BJ (cell line): ENCODE measurements at places on chromosomes 11 and 22. TPM values are rescaled to one million over a fixed set of nuclear protein-coding genes. Genes with fewer than 3 reads are reported as not detected.

DNA sequence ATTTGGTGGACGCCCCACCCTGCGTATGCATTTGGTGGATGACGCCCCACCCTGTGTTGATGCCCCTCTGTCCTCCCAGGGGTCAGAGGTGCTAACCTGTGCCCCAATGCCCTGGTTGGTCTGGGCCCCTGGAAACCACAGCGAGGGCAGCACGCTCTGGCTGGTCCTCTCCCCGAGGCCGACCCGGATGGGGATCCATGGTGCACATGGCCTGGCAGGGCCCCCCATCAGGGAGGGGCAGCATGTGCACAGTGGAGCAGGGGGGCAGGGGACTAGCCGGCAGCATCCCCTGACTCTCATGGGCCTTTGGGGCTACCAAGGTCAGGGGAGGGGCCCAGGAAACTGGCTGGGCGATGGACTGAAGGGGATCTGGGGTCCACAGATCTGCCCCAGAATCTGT, 7.6 kb upstream of the MUC5AC start:
- no peak for DNase-seq

Gene CRYBB2
- polyA plus RNA-seq = 0.92 and 1.3 TPM in 2 replicates

Gene PGR
- polyA plus RNA-seq = not detected in 2 replicates

DNA sequence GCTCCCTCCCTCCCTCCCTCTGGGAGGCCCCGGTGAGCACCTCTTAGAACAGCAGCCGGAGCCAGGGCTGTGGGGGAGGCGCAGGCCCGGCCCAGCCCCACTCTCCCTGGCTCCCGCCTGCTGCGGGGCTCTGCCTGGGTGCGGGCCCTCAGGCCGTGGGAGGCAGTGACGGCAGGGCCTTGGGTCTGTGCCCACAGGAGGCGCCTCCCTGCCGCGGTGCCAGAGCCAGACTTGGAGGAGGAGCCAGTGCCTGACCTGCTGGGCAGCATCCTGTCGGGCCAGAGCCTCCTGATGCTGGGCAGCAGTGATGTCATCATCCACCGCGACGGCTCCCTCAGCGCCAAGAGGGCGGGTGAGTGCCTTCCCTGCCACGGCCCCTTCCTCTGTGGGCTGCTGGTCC, 9.5 kb downstream of the IRF7 start:
- no peak for DNase-seq

DNA sequence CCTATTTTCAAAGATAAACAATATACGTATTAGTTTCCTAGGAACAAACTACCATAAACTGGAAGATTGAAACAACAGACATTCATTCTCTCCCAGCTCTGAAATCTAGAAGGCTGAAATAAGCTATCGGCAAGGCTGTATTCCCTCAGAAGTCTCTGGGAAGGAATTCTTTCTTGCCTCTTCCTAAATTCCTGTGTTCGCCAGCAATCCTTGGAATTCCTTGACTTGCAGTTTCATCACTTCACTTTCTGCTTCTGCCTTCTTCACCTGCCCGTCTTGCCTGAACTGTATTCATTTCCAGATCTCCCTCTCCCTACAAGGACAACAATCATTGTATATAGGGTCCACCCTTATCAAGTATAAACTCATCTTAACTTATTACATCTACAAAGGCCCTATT, 17.7 kb upstream of the PRDM10 start:
- no peak for DNase-seq

GRCh38 chr11:125569915-125570621, 791 bp downstream of the EI24 start:
- no peak for DNase-seq

Gene IL17REL
- not detected in 2 replicates for polyA plus RNA-seq

DNA sequence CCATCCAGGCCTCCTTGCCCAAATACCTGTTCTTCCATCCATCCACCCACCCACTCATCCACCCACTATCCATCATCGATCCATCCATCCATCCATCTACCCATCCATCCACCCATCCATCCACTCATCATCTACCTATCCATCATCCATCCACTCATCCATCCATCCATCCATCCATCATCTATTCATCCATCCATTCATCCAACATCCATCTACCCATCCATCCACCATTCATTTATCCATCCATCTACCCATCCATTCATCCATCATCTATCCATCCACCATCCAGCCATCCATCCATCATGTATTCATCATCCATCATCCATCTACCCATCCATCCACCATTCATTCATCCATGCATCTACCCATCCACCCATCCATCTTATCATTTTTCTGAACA, 413.2 kb downstream of the CTTN start:
- no peak for DNase-seq

DNA sequence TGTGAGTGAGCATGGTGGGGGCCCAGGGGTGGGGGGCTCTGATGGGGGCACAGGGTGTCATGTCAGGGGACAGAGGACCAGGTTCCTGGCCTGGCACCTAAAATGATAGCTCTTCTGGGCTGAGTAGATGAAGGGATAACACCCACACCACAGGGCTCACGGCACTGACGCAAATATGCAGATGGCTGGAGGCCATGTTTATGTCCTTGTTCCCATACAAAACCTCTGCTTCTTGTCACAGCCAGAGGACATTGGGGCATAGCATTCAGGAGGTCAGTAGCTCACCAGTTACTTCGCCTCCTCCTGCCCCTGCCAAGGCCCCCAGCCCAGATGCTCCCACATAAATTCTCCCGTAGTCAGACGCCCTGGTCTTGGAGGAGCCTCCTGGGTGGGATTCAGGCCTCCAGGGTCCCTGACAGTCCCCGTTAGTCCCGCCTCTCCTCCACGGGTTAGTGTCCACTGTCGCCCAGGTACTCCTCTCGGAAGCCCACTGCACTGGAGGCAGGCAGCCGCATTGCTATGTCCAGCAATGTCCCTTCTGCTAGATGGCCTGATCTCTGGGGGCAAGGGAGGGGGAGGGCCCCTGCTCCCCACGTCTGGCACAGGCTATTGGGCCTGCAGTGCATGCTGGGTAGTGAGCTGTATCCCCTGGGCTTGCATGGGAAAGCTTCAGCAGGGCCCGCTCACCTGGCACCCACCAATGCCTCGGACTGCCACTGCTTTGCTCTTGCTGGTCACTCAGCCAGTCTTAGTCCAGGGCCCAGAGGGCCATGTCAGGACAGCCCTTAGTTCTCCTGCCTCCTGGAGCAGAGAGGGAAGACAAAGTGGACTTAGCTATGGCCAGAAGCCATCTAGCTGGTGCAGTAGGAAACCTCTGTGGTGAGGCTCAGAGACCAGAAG, 75.6 kb upstream of the MYOD1 start:
- no peak for DNase-seq

Gene FLRT1
- 0.32 and 0.42 TPM in 2 replicates for polyA plus RNA-seq

DNA sequence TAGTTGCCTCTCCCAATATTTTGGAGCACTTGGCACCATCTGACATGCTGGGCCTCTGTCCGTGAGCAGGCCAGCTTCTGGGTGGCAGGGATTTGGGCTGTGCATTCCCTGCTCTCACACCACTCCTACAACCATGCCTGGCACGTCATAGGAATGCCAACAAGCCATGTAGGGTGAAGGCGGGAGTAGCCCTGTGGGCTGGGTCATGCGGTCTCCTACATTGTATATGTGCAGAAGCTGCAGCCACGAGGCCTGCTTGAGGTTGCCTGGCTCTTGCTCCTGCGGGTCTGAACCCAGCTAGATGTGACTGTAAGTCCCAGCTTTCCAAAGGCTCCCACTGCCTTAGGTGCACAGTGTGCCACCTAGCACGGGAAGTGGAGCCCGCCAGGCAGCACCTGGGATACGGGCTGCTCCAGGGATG, 14.5 kb downstream of the MYEOV start:
- no peak for DNase-seq

DNA sequence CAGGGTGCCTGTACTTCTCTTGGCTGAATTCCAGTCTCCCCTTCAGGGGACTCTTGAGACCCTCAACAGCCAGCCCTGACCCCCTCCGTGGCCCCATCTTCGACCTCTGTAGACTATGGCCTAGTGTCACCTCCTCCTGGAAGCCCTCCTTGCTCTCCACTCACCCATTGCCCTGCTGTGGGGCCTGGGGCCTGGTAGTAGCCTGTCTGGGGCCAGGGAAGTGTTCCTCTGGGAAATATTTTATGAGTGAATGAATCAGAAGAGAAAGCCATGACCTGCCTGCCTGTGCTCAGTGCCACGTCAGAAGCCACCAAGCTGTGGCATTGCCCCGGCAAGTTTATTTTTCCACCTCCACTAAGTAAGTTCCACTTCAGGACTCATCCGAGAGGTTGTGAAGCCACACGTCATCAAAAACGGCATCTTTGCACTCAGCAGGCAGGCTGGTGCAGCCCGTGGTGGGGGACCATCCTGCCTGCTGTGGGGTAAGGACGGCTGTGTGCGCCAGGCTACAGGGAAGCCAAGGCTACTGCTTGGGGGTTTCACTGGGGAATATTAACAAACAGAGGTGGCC, 59.6 kb upstream of the PPARA start:
- DNase-seq = no peak
